Thoracic aorta endothelial cell (primary cell): ENCODE measurements at places on chromosomes 13 and 19. TPM values are rescaled to one million over a fixed set of nuclear protein-coding genes. Genes with fewer than 3 reads are reported as not detected.

B3GNT8 gene
- 3.6 and 5.0 TPM in 2 replicates for total RNA-seq

STXBP2 gene
- total RNA-seq: 32.9 and 44.8 TPM in 2 replicates

KDELR1 gene
- 80.3 and 101 TPM in 2 replicates for total RNA-seq

NUCB1 gene
- total RNA-seq: 193 and 203 TPM in 2 replicates

FSD1 gene
- 16.0 and 18.1 TPM in 2 replicates for total RNA-seq
